ENCODE measurements at places on chromosomes 6 and 20. TPM values are rescaled to one million over a fixed set of nuclear protein-coding genes. Genes with fewer than 3 reads are reported as not detected.

The MYMX gene
- total RNA-seq, result not detected

The TCEA2 gene
- 52.4 TPM for total RNA-seq

The SLC35F1 gene
- total RNA-seq, result 0.72 TPM

The CLVS2 gene
- not detected for total RNA-seq

The PRSS16 gene
- total RNA-seq, result 2.0 TPM

The PSMB1 gene
- total RNA-seq, result 192 TPM

The C6orf58 gene
- total RNA-seq, result not detected

The DEFB124 gene
- total RNA-seq, result not detected

The SMLR1 gene
- total RNA-seq, result not detected

The THEMIS gene
- total RNA-seq, result 0.07 TPM

The AHCY gene
- total RNA-seq, result 203 TPM

The JPH2 gene
- total RNA-seq, result 18.1 TPM

The COL9A3 gene
- 43.0 TPM for total RNA-seq

The TCP11 gene
- total RNA-seq, result not detected

The ZNF831 gene
- not detected for total RNA-seq

The DYNLRB1 gene
- 118 TPM for total RNA-seq

The MOG gene
- not detected for total RNA-seq

The MPIG6B gene
- not detected for total RNA-seq

The NPEPL1 gene
- 27.1 TPM for total RNA-seq

The CCN5 gene
- not detected for total RNA-seq

The KCNQ2 gene
- total RNA-seq, result 11.5 TPM

The REM1 gene
- total RNA-seq, result not detected

The TNF gene
- 0.79 TPM for total RNA-seq

The ERVFRD-1 gene
- total RNA-seq, result not detected

The MYB gene
- not detected for total RNA-seq

The SAMD3 gene
- 0.45 TPM for total RNA-seq

The PTK6 gene
- 0.18 TPM for total RNA-seq

The ALDH8A1 gene
- total RNA-seq, result 0.41 TPM

The MARCKS gene
- 261 TPM for total RNA-seq

The EYA2 gene
- 1.4 TPM for total RNA-seq

The EPHA7 gene
- total RNA-seq, result 0.82 TPM

The SAMD5 gene
- 0.93 TPM for total RNA-seq

The CNKSR3 gene
- total RNA-seq, result 11.1 TPM

The DUSP15 gene
- total RNA-seq, result 1.2 TPM

The SLC17A1 gene
- not detected for total RNA-seq

The ADGRF5 gene
- total RNA-seq, result 0.54 TPM

The KIFC1 gene
- 4.2 TPM for total RNA-seq

The ADAT2 gene
- total RNA-seq, result 6.2 TPM

The KHDRBS2 gene
- total RNA-seq, result not detected

The MCCD1 gene
- not detected for total RNA-seq

The TULP1 gene
- total RNA-seq, result not detected

The APOBEC2 gene
- not detected for total RNA-seq

The ADGRB3 gene
- total RNA-seq, result 0.87 TPM

The SMOC2 gene
- total RNA-seq, result 0.93 TPM

The DZANK1 gene
- total RNA-seq, result 3.0 TPM

The ZFP57 gene
- 0.36 TPM for total RNA-seq

The SIRPA gene
- 35.5 TPM for total RNA-seq

The LBP gene
- total RNA-seq, result not detected

Measured in astrocyte (in vitro differentiated cells and primary cell).